Urothelium cell line (cell line): ENCODE measurements at places on chromosomes 3 and 15.

DNA sequence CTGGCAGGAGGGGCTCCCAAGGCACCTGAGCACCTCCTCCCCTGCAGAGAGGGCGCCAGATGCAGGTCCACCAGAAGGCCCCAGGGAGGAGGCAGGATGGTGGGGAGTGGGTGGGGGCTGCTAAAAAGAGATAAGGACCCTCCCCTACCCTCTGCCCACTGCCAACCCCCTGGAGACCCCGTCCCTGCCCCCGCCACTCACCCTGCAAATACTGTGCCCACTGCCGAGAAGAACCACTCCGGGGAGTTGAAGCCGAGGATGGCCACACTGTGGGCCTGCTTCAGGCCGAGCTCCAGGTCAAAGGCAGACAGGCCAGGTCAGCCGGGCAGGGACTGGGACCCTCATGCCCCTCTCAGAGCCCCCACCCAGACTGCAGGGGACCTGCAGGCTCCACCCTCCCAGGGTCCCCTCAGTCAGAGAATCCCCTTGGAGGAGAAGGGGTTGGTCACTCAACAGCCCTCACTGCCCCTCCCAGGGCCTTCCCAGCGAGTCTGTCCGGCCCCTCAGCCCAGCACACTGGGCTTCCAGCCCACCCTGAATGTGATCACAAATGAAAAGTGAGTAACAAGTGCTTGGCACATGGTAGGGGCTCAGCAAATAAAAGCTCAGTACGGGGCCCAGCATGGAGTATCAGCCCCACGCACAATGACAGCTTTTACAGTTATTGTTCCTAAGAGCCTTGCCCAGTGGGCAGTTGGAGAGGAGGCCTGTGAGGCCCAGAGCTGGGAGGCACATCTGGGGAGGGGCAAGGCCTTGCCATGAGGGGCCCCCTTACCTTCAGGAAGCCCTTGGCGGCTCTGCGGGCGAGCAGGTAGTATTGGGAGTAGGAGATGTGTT, 40.4 kb downstream of the ACSBG1 start:
- DNase-seq: no peak

- no peak for DNase-seq
These were observed 4.1 kb downstream of the FGD5 start for GRCh38 chr3:14822670-14823390.

DNA sequence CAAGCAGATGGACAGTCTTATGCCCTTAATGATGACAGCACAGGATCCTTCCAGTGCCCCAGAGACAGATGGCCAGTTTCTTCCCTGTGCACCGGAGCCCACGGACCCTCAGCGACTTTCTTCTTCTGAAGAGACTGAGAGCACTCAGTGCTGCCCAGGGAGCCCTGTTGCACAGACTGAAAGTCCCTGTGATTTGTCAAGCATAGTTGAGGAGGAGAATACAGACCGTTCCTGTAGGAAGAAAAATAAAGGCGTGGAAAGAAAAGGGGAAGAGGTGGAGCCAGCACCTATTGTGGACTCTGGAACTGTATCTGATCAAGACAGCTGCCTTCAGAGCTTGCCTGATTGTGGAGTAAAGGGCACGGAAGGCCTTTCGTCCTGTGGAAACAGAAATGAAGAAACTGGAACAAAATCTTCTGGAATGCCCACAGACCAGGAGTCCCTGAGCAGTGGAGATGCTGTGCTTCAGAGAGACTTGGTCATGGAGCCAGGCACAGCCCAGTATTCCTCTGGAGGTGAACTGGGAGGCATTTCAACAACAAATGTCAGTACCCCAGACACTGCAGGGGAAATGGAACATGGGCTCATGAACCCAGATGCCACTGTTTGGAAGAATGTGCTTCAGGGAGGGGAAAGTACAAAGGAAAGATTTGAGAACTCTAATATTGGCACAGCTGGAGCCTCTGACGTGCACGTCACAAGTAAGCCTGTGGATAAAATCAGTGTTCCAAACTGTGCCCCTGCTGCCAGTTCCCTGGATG, 198.7 kb downstream of the AKAP13 start:
- no peak for DNase-seq

DNA sequence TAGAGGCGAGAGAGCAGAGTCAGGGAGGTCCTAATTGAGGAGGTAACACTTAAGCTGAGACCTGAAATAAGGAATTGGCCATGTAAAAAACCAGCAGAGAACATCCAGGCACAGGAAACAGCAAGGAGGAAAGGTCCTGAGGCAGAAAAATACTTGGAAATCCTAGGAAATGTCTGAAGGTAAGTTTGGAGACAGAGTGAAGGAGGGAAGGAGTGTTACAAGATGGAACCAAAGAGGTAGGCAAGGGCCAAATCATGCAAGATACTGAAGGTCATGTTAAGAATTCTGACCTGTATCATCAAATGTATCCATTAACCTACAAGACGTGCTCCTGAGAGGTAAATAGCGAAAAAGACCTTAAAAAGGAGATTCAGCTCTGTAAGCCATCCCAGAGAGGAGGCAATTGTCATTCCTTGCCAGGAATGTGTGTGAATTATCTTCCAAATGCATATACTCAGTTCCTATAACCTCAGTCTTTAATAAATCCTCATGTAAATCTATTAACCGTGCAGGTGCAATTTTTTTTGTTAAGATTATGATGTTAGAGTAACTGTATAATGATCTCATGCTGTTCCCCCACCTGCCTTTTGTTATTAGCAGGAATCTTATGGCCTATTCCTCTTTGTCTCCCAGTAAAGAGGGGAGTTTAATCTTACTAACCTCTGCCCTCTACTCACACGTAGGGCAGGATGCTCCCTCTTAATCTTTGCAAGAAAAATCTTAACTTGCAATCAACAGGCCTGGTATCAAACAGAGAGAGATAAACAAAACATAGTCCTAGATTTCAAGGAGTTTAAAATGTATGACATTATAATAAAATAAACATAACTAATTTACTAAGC, 166.9 kb downstream of the ULK4 start:
- no peak for DNase-seq

DNA sequence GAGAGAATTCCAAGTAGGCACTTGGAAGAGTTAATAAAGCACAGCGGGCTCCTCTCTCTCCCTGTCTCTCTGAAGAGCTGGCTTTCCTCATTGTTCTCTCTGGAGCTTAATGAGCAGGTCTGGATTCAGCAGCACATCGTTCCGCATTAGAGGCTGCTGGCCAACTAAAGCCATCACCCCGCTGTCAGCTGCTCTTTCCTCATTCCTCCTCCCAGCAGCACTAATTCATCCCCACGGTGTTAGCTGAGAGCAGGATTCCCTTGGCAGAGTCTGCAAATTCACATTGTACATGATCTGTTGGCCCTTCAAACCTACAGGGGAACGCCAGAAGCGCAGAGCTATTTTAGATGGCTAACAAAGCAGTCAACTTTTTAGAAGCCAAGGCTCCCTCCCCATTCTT, 44.2 kb downstream of the SGO1 start:
- no peak for DNase-seq

- DNase-seq: no peak
These were observed 7.4 kb downstream of the TLR9 start for GRCh38 chr3:52218026-52218425.
